ENCODE measurements at places on chromosomes 3 and 15.

- no peak for DNase-seq
These were observed 82.6 kb upstream of the TRIM42 start for GRCh38 chr3:140595295-140595694.

DNA sequence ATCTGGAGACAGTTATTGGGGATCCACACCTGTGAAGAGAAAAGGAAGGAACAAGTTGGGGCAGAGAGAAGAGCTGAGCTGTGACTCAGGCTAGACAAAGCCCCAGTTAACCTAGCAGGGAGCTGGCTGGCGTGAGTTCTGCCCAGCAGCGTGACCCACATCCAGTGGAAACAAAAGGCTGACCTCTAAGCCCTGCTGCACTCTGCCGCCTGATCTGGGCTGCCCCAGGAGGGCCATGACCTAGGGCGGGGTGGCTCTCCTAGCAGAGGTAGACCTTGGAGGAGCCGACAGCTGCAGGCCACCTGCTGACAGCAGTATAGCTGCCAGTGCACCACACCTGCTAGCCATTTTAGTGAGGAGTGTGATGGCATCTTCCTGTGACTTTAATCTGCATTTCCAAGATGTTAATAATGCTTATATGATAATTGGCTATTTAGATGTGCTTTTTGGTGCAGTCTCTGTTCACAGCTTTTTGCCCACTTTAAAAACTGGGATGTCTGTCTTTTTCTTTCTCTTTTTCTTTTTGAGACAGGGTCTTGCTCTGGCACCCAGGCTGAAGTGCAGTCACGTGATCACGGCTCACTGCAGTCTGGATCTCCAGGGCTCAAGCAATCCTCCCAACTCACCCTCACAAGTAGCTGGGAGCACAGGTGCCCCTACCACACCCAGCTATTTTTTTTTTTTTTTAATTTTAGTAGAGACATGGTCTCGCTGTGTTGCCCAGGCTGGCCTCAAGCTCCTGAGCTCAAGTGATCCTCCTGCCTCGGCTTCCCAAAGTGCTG lies 78.1 kb downstream of the LSM3 start:
- no peak for DNase-seq

- no peak for DNase-seq
These were observed 68.5 kb downstream of the KCNH8 start for GRCh38 chr3:19216669-19217337.

DNA sequence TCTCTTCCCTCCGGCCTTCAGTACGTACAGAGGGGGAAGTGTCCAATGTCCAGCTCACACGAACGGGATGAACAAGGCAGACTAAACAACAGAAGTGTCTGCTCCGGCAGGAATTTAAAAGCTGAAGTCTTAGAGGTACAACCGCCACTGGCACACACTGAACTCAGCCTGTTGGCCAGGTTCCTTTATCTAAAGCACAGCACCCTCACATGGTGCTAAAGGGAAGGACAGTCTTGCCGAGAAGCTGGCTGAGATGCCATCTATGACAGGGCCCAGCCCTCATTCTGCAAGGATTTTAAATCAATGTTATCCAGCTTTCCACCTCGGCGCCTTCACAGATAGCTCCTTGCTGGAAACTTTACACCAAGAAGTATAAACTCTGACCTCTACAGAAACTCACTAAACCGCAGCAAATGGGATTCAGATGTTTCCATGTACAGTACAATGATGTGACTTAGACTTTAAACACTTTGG lies 2.8 kb downstream of the ADAMTS17 start:
- DNase-seq, result peak; percentile 62

DNA sequence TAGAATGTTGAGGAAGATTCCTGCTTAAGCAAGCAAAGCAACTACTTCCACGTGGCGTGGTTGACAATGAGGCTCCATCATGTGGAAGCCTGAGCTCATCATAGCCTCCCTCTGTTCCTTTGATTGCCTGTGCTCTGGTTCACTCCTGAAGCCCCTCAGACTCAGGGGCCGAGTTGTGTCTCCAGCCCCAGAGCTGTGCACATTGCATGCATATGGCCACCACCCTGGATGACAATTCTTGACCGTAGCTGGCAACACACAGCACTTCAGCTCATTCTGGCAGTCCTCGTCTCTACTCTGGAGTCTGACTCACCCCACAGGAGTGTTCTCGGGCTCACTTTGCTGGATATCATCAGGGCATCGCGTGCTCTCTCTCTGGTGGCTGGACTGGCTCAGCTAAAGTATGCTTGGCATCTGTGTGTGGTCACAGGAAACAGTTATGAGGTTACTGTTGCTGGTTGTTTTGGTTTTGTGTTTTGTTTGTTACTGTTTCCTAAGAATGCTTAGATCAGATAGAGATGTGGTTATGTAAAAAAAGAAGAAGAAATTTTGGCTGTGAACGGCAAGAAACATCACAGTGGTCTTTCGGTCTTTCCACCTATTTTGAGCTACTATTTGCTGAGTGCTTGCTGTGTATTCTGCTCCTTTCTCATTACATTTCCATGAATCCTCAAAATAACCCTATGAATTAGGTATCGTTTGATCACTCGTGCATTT lies 41.6 kb upstream of the MRPS22 start:
- DNase-seq, result no peak

DNA sequence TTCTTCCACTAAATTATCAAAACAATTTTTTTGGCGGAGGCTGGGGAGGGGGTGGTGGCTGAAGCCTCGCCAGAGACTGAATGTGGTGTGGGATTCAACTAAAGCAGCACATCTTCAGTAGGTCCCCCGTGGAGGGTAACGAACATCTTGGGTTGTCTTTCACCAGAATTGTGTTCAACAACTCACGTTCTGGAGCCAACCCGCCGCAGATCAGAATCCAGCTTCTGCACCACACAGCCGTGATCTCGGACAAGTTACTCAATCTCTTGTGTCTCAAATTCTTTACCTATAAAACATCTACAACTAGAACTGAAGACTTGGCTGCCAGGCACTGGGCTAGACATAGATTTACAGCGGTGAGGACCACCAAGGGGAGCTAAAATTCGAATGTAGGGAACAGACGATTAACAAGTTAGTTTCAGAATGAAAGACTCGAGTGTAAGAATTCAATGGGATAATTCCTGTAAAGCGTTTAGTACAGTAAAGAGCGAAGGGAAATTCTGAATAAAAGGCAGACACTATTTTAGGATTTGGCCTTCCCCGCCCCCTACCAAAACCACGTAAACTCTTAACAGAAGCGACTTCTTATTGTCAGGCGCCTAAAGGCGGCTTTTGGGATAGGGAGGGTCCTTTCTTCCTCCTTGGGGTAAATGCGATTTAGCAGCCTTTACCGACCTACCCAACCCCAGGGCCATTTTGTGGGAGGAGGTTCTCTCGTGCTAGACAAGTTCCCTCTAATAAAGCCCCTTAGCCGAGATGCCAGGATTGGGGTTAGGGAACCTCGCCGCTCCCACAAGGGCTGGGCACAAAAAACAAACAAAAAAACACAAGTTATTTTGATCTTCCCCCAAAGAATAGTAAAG lies 697 bp upstream of the RAB5A start:
- DNase-seq, result no peak

DNA sequence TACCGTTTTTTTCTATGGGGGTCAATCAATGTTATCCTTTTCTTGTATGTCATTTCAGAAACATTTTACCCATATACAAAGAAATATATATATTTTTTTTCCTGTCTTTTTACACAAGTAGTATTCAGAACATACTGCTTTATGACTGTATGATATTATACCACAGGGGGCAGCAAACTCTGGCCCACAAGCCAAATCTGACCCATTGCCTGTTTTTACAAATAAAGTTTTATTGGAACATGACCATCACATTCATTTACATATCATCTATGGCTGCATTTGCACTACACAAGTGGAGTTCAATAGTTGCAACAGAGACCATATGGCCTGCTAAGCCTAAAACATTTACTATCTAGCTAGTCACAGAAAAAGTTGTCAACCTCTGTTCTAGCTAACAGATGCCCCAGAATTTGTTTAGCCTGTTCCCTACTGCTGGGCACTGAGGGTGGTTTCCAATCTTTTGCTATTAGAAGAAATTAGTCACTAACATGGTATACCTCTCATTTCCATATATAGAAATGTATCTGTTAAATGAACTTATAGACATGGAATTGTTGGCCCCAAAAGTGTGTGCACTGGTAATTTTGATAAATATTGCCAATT lies 57.7 kb downstream of the BFSP2 start:
- no peak for DNase-seq

- DNase-seq, result no peak
These were observed 51.0 kb upstream of the MKRN3 start for GRCh38 chr15:23514484-23514883.

DNA sequence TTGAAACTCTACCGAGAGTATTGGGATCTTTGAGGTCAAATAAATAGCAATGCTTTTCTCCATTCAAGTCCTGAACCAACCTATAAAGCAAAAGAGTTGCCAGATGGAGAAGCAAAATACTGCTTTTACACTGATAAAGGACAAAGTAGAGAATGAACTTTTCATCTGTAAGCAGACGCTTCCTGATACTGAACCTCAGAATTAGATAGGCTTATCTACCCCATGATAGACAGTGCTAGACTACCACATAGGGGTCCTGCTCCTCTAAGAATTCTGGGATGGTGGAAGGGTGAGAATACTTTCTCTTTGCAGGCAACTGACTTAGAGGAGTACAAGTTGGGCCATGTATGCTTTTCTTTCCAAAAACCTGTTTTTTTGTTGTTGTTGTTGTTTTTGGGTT lies 9.5 kb downstream of the SAXO2 start:
- no peak for DNase-seq

DNA sequence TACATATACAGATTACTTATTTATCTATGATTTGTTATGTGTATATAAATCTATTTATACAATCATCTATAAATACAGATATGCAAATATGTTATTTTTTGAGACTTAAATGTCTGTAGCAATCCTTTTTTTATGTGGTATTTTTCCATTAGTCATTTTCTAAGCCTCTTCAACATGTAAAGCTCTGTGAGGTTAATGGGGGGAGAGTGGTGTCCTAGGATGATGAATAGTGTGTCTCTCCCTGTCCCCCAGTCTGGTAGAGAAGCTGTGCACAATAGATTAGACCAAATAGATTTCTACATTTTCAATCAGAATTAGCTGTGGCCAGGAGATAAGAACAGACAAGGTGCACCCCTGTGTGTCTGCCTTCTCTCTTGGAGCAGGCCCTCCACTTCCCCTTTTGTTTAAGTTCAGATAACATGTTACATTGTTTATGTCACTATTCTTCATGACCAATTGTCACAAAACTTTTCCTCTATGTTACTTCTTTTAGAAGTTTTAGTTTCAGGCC lies 453.9 kb downstream of the LPP start:
- DNase-seq, result no peak

DNA sequence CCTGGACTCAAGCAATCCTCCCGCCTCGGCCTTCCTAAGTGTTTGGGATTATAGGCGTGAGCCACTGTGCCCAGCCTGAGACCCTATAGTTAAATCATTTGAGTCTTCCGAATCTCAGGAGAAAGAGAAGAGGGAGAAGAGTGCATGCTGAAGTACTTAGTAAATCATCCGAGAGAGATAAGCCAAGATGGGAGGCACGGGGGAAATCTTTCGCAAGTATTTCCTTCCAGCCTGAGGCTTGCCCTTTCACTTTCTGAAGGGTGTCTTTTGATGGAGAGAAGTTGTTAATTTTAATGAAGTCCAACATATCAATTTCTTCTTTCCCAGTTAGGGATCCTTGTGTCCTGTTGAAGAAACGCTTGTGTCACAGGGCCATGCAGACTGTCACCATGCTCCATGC lies 97.1 kb upstream of the SLC6A6 start:
- no peak for DNase-seq

GRCh38 chr3:104437131-104437750 lies 929.5 kb upstream of the ALCAM start:
- DNase-seq, result no peak
